ENCODE measurements at places on chromosomes 12 and 14. TPM values are rescaled to one million over a fixed set of nuclear protein-coding genes. Genes with fewer than 3 reads are reported as not detected.

- peak; percentile 66 for DNase-seq
Observed at GRCh38 chr12:88579161-88579517, 1.1 kb downstream of the KITLG start.

DNA sequence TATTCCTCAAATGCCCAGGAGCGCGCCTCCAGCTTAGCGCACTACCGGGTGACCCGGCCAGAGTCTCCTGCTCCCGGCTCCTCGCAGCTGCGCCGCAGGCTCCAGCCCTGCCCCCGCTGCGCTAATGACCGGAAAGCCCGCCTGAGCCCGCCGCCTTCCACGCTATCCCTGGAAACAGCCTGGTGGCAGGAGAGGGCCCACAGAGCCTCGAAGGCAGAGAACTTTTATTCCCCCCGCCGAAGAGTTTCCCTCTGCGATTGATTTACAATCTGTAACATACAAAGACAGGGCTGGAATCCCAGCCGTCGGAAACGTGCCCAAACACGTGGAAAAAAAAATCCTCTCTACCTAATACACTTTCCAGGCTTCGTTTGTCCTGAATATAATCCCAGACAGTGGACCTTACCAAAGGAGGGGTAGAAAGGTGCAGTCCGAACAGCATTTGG lies 1.5 kb downstream of the COL2A1 start:
- peak; percentile 53 for DNase-seq

DNA sequence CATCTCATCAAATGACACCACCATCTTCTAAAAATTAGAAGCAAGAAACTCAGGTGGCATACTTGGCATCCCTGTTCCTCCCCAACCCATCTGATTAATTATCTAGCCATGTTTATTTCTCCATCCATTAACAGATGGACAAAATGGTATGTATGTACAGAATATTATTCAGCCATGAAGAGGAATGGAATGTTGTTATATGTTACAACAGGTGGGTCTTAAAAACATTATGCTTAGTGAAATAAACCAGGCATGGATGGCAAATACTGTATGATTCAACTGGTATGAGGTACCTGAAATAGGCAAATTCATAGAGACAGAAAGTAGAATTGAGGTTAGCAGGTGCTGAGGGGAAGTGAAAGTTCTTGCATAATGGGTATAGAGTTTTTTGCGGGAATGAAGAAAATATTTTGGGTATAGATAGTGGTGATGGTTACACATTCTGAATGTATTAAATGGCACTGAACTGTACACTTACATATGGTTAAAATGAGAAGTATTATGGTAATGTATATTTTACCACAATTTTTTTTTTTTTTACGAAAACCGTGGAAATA lies 17.5 kb downstream of the YY1 start:
- DNase-seq: no peak

DNA sequence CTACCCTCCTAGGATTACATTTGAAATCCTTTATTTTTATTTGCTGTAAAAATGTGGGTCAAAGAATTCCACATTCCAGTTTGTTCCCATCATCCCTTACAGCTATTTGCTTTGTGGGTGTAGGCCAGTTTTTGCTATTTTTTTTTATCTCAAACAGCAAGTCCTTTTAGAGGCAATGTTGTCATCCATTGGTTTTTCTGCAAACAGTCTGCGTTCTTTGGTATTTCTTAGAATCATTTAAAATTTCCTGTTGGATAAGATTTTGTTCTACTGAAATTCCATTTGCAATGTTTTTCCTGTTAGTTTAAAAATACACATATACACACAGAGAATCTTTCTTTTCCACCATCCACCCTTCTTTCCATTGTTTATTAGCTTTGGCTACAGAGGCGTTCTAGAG lies 53.3 kb upstream of the STK38L start:
- DNase-seq: no peak

DNA sequence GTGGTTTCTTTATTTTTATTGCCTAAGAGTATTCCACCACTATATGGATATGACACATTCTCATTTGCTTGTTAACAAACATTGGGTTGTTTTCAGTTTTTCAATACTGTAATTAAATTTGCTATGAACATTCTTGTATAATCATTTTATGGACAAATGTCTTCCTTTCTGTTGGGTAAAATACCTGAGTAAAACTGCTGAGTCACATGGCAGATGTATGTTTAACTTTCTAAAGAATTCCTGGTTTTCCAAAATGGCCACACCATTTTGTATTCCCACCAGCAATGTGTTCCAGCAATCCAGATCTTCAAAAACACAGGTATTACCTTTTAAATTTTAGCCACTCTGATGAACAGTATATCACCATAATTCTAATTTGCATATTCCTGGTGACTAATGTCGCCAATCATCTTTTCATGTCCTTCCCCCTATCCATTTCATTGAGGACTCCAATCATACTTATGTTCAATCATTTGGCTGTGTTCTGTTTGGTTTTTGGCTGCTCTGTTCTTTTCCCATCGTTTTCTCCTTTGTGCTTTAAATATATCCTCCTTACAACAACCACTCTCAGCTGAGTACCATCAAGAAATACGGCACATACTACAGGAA lies 36.0 kb downstream of the CDK17 start:
- no peak for DNase-seq

DNA sequence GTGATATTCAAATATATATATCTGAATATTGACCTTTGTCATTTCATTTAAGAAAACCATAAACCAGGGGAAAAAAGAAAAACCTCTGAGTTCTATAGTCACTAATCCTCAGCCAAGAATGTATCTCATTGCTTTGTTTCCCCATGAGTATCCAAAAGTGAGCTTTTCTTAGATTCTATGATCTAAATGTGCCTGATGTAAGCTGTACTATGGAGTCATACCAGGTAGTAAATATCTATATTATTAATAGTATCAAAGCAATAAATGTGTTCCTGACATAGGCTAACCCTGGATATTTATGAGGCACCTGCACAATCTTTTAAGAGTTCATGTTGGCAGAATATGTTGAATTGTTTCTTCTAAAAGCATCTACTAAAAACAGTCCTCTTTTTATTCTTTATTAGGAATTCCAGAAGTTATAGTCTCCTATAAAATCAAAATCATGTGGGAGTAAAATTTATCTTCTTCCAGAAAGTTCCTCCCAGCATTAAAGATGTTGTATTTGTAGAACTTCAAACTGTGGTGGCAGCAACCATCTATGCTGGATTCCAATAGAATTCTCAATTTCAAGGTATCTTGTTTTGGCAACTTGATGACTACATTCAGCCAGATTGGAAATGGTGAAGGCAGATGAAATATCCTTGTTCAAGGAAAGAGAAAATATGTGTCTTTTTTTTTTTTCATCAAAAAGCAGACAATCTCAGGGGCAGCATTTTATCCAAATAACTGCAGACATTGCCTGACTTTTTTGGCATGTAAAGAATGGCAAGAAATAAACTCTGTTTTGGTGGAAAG lies 139.7 kb upstream of the RASSF8 start:
- no peak for DNase-seq

GRCh38 chr14:74685056-74685455 lies 27.8 kb downstream of the AREL1 start:
- no peak for DNase-seq

GRCh38 chr14:23094666-23095195 lies at the start of gene ACIN1:
TSS of gene ACIN1 (minus strand) at chr14:23095136. CDS start at chr14:23095112, 24 bp downstream.
- DNase-seq: peak; percentile 92

- DNase-seq: no peak
Observed at GRCh38 chr14:92625213-92625612, 111.6 kb downstream of the RIN3 start.

- peak; percentile 70 for DNase-seq
Observed at GRCh38 chr14:76456200-76456599, 80.3 kb downstream of the ESRRB start.

DNA sequence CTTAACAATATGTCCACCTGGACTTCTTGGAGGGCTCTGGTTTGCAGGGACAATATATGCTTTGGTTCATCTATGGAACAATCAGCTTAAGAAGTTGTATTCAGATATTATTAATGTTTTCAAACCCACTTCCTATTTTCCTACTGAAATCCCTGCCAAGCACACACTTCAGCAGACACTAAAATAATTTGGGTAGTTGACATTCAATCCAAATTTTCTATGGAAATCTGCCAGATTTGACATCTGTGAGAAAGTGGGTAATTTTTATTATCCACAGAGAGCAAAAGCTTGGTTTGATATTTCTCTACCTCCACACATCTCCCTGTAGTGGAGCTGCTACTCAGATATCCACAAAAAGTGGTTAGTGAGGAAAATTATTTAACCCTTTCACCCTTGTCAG lies 378.8 kb upstream of the SOX5 start:
- no peak for DNase-seq

DNA sequence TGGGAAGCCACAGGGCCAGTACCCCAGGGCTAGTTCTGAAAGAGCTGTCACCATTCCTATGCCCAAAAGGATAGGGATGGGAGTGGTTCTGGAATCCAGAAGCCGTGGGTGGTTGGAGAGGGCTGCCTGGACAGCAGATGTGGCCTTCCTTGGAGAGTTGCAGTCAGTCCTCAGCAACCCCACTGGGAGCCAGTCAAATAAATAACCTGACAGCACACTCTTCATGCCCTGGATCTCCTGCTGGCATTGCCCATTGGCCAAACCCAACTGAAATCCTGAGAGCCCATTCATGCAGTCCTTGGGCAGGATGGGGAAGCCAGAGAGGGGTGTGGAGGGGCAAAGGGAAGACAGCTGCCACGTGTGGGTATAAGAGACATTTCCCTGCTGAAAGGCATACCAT lies 128.2 kb downstream of the PTPN11 start:
- DNase-seq: no peak

DNA sequence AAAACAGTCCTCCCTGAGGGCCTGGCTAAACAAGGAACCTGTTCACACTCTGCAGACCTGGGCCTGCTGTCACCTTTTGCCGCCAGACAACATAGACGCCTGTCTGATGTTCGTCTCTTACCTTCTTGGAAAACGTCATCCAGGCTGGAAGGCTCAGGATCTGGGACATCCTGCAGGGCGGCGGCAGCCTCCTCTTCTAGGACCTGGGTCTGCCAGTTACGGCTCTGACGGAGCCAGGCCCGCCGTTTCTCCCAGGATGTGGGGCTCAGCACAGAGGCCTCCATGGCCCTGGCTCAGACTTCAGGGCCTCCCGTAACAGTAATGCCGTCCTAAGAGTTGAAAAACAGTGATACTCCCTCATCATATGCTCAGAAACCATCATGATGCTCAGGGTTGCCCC lies 10.3 kb downstream of the TESPA1 start:
- DNase-seq: no peak

- DNase-seq: no peak
Observed at GRCh38 chr12:56728139-56728861, 3.2 kb upstream of the NACA start.

DNA sequence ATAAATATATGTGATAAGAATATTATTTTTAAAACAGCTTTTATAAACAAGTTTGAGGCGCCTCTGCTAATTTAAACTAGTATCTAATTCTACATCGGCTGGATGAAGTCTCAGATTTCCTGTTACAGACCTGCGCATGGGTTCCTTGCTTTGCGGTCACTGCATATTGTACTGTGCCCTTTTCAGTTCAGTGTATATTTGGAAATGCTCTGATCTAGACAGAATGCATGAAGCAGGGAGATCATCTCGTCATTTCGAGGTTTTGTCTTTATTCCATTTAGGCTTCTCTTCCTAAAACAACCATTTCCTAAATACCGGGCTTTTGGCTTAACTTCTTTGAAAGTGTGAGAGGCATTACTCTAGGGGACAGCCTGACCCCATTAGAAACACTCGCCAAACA lies 25.6 kb downstream of the CRACR2A start:
- no peak for DNase-seq

GRCh38 chr12:49823350-49823749 lies 4.9 kb downstream of the NCKAP5L start:
- no peak for DNase-seq

DNA sequence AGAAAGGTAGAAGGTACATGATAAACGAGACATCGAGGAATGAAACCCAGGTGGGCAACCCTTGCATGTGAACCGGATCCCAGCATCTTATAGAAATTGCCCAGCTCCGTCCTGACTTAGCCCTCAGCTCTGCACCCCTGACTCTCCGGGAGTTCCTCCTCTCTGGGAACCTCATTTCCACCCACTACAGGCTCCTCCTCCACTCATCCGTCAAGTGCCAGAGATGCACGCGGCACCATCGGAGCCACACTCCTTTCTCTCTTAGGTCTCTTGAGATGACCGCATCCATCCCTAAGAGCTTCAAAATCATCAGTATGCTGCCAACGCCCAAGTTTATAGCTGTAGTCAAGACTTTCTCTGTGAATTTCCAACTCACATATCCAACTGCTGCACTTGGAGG lies 84.7 kb downstream of the TTC7B start:
- DNase-seq: no peak

DNA sequence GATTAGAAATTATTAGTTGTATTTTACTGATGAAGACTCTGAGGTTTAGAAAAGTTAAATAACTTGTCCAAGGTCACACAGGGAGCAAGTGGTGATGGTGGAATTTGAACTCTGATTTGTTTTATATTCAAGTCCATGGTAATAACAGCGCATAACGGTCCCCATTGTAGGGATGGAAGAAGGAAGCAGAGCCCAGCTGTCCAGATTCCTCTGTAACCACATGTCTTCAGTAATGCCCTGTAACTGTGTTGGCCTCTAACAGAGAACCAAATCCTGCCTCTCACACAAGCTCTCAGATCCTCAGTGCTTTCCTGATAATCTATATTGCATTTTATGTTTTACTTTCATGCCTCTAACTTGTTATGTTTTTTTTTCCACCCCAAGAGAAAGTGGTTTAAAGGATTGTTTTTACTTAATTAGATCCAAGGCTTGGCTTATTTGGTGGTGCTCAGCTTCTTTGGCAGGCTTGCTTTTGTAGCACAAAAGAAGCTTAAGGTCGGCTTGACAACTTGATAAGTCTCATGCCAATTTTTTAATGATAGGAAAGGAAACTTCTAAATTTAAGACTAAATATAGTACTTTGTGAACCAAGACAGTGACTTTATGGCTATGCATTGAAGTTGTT lies 105.1 kb upstream of the SEL1L start:
- DNase-seq: no peak

DNA sequence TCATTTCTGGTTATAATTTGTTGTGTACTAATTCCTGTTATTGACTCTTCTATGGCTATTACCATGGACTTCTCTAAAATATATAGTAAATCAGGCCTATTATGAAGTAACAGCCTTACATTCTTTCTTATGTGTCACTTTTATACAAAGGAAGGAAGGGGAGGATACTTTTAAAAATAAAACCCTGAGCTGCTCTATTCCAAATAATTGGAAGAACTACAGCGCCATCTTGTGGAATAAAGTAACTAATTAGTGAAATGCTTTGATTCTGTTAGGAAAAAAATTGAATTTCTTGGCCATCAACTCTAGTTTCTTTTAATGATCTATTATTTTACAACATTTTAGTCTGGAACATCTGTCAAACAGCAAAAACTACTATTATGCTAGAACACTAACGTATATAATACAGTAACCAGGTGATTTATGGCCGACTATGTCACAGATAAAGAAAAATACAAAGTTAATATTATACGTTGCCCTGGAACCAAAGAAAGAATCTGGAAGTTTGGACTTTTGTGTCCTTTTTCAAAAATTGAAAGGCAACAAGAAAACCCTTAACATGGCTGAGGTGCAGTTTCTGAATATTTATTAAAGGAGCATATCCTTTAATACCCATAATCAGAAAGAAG lies 55.0 kb upstream of the NELL2 start:
- DNase-seq: peak; percentile 78

SVOP gene
- not detected for total RNA-seq

TAS2R9 gene
- total RNA-seq: not detected

LRRK2 gene
- 0.65 TPM for total RNA-seq

DDX54 gene
- 49.0 TPM for total RNA-seq

CISTR gene
- total RNA-seq: not detected

CLEC4A gene
- total RNA-seq: not detected

PLEKHG7 gene
- not detected for total RNA-seq

LGALS3 gene
- 202 TPM for total RNA-seq

ADAM20 gene
- total RNA-seq: 1.5 TPM

All from dermis blood vessel endothelial cell (primary cell).